ENCODE measurements at places on chromosomes 12 and 14. TPM values are rescaled to one million over a fixed set of nuclear protein-coding genes. Genes with fewer than 3 reads are reported as not detected.

ASCL1 gene
- not detected for total RNA-seq

- H3K27me3 ChIP-seq: peaks cover 54% of the 10 kb centered on the region
- no peak overlapping the region for H3K27ac ChIP-seq
- no peaks in the 10 kb centered on the region for H3K36me3 ChIP-seq
- H3K4me1 ChIP-seq: peaks cover 10% of the 10 kb centered on the region
- no peak overlapping the region for H3K4me3 ChIP-seq
Observed at GRCh38 chr12:57224973-57225679, 4.4 kb upstream of the SHMT2 start.

DNA sequence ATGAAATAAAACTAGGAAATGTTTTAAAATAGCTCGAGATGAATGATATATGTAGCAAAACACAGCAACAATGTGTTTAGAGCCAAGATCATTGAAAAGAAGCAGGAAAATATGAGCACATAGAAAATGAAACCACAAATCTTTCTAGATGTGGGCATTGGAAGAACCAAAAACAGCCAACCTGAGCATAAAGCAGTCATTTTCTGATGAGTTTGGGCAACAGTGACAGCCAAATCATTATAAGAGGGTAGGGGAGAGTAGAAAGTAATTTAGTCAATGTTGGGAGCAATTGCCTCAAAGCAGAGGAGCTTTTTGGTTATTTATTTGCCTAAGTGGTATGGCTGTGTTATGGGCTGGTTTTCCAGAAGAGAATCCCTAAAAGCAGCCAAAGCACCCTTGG lies 8.8 kb upstream of the BICDL1 start:
- no peaks in the 10 kb centered on the region for H3K4me1 ChIP-seq
- no peak for DNase-seq
- H3K27ac ChIP-seq: no peak overlapping the region
- no peaks in the 10 kb centered on the region for H3K36me3 ChIP-seq
- no peak overlapping the region for H3K4me3 ChIP-seq
- H3K27me3 ChIP-seq: no peaks in the 10 kb centered on the region

DNA sequence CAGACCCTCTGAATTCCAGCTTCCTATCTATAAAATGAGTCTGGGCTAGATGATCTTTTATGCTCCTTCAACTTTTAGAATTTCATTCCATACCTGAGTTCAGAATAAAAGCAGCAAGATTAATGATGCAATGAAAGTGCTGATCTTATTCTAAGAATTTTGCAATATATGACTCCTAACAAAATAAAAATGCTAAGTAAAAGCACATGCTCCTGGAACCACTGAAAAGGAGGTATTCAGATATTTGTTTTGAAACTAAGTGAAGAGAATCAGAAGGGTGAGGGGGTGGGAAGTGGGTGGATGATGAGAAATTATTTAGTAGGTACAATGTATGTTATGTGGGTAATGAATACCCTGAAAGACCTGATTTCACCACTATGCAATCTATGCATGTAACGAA lies 216.6 kb downstream of the PTPRO start:
- no peaks in the 10 kb centered on the region for H3K4me1 ChIP-seq
- no peaks in the 10 kb centered on the region for H3K27me3 ChIP-seq
- H3K36me3 ChIP-seq: no peaks in the 10 kb centered on the region
- H3K4me3 ChIP-seq: no peak overlapping the region
- DNase-seq: no peak

DNA sequence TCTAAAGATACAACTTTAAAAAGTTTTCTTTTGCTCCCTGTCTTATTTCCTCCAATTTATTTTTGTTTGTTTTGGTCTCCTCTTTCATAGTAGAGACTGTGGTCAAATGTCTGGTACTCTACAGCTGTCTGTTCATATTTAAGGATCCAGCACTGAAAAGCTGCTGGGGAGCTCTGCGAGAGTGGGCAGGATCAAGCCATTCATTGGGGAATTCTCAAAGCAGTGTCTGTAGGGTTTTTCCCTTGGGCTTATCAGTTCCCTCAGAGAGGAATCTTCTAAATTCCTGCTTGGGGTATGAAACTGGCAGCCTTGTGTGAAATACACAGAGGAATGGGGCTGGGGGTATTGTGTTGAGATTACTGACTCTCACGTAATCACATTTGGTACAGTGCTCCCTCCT lies 52.3 kb downstream of the FNTB start:
- peaks cover 25% of the 10 kb centered on the region for H3K36me3 ChIP-seq
- no peak overlapping the region for H3K27ac ChIP-seq
- no peak overlapping the region for H3K4me3 ChIP-seq
- H3K4me1 ChIP-seq: no peaks in the 10 kb centered on the region
- no peaks in the 10 kb centered on the region for H3K27me3 ChIP-seq

DNA sequence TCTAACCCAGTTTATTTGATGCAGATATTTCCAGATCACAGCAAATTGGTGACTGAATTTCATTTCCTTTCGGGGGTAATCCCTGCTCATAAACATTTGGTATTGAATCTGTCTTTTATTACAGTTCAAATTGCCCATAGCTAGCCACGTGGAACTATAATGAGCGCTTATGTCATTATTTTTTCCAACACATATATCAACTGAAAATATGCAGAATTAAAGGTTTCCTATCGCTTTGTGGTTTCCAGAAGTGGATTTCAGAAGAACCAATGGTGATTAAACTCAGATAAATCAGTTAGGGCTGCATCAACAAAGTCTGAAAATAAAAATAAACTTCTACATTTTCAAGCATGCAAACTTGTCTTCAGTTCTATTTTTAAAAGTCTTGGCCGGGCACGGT lies 111.9 kb downstream of the PIK3C2G start:
- no peak overlapping the region for H3K27ac ChIP-seq
- no peak overlapping the region for H3K4me3 ChIP-seq
- H3K36me3 ChIP-seq: no peaks in the 10 kb centered on the region
- no peaks in the 10 kb centered on the region for H3K27me3 ChIP-seq
- DNase-seq: no peak

GRCh38 chr12:132524405-132524804 lies 34.5 kb downstream of the FBRSL1 start:
- H3K4me3 ChIP-seq: no peak overlapping the region
- no peaks in the 10 kb centered on the region for H3K27me3 ChIP-seq
- DNase-seq: no peak
- no peaks in the 10 kb centered on the region for H3K36me3 ChIP-seq
- H3K4me1 ChIP-seq: peaks cover 3% of the 10 kb centered on the region
